Glutamatergic neuron (in vitro differentiated cells): ENCODE measurements at places on chromosomes 3 and 15. TPM values are rescaled to one million over a fixed set of nuclear protein-coding genes. Genes with fewer than 3 reads are reported as not detected.

- H3K27ac ChIP-seq: no peak overlapping the region
- H3K36me3 ChIP-seq: no peaks in the 10 kb centered on the region
- H3K27me3 ChIP-seq: no peaks in the 10 kb centered on the region
- H3K4me1 ChIP-seq: no peaks in the 10 kb centered on the region
- no peak overlapping the region for H3K4me3 ChIP-seq
Measured at GRCh38 chr15:36362509-36362915, 216.9 kb upstream of the CDIN1 start.

The DYNLT2B gene
- 14.8 TPM for total RNA-seq

GRCh38 chr3:37028329-37028728, 35.0 kb downstream of the MLH1 start:
- H3K4me3 ChIP-seq: no peak overlapping the region
- H3K27me3 ChIP-seq: no peaks in the 10 kb centered on the region
- H3K4me1 ChIP-seq: no peaks in the 10 kb centered on the region
- H3K36me3 ChIP-seq: peaks cover 11% of the 10 kb centered on the region

The CCR8 gene
- not detected for total RNA-seq

DNA sequence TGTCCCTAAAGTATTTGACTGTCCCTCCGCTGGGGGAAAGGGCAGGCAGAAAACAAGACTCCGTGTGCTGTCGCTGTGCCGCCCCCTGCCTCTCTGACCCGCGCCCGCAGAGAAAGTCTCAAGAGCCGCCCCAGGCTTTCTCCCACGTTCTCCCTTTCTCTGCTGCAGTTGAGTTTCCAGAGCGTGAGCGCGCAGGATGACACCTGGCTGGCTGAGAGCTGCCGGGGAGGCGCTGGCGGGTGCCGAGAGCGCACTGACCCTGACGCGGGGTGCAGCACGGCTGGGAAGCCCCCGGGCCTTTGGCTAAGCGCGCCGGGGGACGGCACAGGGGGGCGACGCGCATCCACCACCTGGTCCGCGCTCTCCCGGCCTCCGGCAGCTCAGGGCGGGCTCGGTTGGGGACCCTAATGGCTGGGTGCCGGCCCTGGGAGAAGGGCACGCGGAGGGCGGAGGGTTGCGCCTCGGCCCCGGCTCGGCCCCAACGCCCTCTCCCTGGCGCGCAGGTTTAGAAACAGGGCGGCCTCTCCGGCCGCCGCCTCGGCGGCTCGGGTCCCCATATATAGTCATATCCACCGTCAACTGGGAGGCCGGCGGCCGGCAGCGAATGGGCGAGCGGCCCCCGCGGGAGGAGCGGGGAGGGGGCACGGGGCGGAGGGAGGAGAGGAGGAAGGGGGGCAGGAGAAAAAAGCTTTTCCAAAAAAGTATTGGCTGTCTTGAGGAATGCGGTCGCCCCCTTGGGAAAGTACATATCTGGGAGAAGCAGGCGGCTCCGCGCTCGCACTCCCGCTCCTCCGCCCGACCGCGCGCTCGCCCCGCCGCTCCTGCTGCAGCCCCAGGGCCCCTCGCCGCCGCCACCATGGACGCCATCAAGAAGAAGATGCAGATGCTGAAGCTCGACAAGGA, at the start of gene TPM1:
TSS of gene TPM1 (plus strand) at position 774 of the 903 bp plus-strand sequence. CDS start at position 857, 83 bp downstream.
- peaks cover 11% of the 10 kb centered on the region for H3K4me1 ChIP-seq
- peak within 1 kb of the TSS; percentile 89 for H3K4me3 ChIP-seq
- peak; percentile 70 for DNase-seq
- H3K36me3 ChIP-seq: no peaks in the 10 kb centered on the region
- peaks cover 12% of the 10 kb centered on the region for H3K27me3 ChIP-seq

DNA sequence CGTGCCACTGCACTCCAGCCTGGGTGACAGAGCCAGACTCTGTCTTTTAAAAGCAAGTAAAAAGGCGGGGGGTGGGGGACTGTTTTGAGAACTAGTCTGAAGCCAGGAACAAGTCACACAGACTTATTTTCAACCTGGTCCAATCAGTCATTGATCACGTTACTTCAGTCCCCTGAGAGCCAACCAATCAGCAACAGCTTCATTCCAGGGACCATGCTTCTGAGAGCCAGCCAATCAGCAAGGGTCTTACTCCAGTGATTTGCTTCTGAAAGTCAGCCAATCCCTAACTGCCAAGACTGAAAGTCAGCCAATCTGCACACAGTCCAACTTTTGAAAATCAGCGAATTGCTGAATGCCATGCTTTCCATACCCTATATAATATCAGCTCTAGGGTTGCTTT, 48.6 kb upstream of the C15orf39 start:
- H3K27me3 ChIP-seq: no peaks in the 10 kb centered on the region
- H3K36me3 ChIP-seq: peaks cover 18% of the 10 kb centered on the region
- no peak overlapping the region for H3K27ac ChIP-seq
- H3K4me3 ChIP-seq: no peak overlapping the region
- DNase-seq: no peak

DNA sequence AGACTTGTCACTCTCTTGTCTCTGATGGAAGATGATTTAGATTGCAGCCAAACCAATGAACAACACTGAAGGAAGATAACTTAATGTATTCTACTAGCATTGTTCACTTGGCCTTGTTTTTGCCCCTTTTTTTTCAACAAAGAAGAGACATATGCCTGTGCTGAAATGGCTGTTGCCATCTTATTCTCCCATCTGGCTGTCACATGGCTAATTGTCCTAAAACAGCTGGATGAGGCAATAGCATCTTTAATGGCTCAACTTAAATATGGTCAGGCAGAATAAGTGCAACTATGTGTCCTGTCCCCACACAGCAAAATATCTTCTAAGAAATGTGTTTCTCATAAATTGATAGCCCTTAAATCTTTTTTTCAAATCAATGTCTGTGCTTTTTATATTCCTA, 576.9 kb downstream of the TUSC7 start:
- no peak for DNase-seq
- H3K36me3 ChIP-seq: no peaks in the 10 kb centered on the region
- peaks cover 2% of the 10 kb centered on the region for H3K27me3 ChIP-seq
- H3K4me3 ChIP-seq: no peak overlapping the region
- H3K27ac ChIP-seq: peak overlapping the region; percentile 81
- H3K4me1 ChIP-seq: peaks cover 45% of the 10 kb centered on the region

- no peak for DNase-seq
- no peak overlapping the region for H3K4me3 ChIP-seq
- no peak overlapping the region for H3K27ac ChIP-seq
- no peaks in the 10 kb centered on the region for H3K4me1 ChIP-seq
- no peaks in the 10 kb centered on the region for H3K27me3 ChIP-seq
Measured at GRCh38 chr3:113867506-113867905, 28.9 kb downstream of the GRAMD1C start.

DNA sequence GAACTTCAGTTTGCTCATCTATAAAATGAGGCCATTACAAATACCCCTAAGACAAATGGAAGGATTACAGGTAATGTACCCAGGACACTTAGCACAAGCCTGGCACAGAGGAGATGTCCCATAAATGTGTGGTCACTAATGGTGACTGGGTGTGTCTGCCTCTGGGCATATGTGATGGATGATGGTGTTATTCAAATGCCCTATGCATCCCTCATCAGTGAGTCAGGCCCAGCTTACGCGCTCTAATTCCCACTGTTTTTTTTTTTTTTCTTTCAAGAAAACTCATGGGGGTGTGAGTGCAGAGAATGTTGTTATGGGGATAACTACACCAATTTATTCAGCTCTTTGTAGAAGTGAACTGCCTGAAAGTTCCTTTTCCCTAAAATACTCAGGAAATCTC, 23.6 kb upstream of the KIF23 start:
- H3K4me3 ChIP-seq: no peak overlapping the region
- no peaks in the 10 kb centered on the region for H3K36me3 ChIP-seq

- peaks cover 19% of the 10 kb centered on the region for H3K4me1 ChIP-seq
- H3K36me3 ChIP-seq: no peaks in the 10 kb centered on the region
- H3K27me3 ChIP-seq: peaks cover 2% of the 10 kb centered on the region
- no peak for DNase-seq
Measured at GRCh38 chr15:52652984-52653383, 26.2 kb downstream of the ATOSA start.

- no peak for DNase-seq
- peaks cover 26% of the 10 kb centered on the region for H3K4me1 ChIP-seq
- peaks cover 4% of the 10 kb centered on the region for H3K27me3 ChIP-seq
- no peak overlapping the region for H3K27ac ChIP-seq
- H3K4me3 ChIP-seq: no peak overlapping the region
Measured at GRCh38 chr15:87758794-87759418, 497.6 kb downstream of the NTRK3 start.

The TEX55 gene
- not detected for total RNA-seq

DNA sequence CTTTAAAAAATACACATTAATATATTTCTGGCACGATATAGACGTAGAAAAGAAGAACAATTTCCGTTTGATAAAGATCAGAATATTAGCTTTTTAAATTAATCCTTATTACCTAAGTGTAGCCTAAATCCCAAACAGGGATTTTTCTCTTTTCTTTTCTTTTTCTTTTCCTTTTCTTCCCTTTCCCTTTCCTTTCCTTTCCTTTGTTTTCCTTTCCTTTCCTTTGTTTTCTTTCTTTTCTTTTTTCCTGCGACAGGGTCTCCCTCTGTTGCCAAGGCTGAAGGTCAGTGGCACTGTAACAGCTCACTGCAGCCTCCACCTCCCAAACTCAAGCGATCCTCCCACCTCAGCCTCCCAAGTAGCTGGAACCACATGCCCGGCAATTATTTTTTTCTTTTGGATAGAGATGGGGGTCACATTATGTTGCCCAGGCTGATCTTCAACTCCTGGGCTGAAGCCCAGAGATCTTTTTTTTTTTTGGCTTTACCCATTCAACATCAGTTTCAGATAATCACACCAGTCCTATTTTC, 1.8 kb upstream of the USF3 start:
- no peak overlapping the region for H3K27ac ChIP-seq
- H3K36me3 ChIP-seq: no peaks in the 10 kb centered on the region
- H3K27me3 ChIP-seq: peaks cover 2% of the 10 kb centered on the region

The ZNF717 gene
- 4.7 TPM for total RNA-seq

- no peak overlapping the region for H3K4me3 ChIP-seq
- no peak overlapping the region for H3K27ac ChIP-seq
- DNase-seq: no peak
- H3K4me1 ChIP-seq: no peaks in the 10 kb centered on the region
- H3K27me3 ChIP-seq: peaks cover 4% of the 10 kb centered on the region
Measured at GRCh38 chr15:100131321-100132224, 210.2 kb downstream of the ADAMTS17 start.

The CAPN3 gene
- total RNA-seq: 1.8 TPM

The DNASE1L3 gene
- total RNA-seq: 0.96 TPM

DNA sequence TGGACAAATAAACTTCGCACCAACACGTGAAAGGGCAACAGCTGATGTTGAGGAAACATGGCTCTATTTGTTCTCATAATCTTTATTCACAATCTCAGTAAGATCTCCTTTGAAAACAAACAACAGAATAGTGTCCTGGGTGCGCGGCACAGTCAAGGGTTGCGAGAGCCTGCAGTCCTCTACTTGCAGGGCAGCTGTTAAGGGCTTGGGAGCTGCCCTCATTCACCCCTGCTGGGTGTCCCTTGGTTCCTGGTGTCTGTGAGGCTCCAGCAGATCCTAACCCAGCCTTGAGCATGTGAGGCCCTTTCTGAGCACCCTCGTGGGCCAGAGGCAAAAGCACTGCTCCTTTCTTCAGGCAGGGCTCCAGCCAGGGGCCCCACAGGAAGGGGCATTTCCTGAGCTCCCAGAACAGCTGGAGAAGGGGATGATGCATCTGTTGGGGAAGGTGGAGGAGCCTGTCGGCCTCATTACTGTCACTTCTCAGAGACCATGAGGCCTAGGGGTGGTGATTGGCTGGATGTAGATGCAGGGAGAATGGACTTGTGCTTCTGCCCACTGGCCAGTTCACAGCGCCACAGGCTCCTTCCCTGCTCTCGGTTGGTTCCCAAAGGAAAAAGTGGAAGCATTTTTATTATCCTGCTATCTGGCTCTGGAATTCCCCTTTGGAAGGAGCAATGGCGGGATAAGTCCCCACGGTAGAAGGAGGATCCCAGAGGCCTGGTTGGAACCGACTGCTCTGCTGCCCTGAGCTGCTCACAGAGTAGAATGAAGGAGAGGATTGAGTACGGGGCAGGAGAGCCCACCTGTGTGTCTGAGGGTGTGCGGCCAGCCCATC, 51.9 kb upstream of the KLF13 start:
- H3K27me3 ChIP-seq: peaks cover 23% of the 10 kb centered on the region
- peak overlapping the region; percentile 59 for H3K27ac ChIP-seq
- H3K36me3 ChIP-seq: no peaks in the 10 kb centered on the region
- no peak for DNase-seq

DNA sequence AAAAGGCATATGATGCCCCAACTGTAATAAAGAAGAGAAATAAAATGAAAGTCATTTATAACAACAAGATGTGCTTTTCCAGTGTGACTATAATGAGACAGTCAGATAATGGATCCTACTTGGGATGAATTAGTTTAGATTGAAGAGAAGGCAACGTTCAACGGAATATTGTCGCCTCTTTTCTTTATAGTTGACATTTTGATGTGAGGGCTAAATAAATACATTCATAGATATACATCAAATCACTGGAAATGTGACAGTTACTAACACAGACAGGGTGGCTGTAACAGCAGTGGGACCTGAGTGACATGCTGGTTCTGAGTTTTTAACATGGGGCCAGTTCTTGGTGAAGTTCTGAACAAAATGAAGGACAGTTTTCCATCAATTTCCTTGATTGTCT, 61.1 kb upstream of the ATP2B2 start:
- H3K27ac ChIP-seq: no peak overlapping the region
- no peak for DNase-seq

DNA sequence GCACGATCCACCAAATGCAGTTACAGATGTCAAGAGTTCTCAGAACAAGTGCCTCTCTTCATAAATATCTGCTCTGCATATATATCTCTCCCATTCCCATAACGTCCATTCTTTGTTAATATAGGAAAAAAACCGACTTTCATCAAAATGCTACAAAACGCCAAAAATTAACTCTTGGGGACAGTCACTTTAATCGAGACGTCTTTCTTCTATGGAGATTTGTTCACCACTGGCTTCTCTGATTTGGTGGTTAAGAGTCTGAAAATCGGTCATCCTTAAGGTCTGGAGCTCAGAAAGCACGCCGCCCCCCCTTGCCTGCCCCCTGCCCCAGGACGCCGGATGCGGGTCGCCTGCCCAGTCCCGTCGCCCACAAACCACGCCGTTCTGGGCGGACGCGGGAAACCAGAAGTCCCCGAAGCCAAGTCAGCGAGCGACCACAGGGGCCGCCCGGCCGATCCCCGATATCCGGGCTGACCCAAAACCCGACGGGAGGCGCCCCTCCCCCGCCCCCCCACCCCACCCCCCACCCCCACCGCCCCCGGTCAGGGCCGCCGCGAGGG, 252.7 kb downstream of the TJP1 start:
- H3K27me3 ChIP-seq: peaks cover 18% of the 10 kb centered on the region
- H3K4me3 ChIP-seq: peak overlapping the region; percentile 90
- H3K4me1 ChIP-seq: peaks cover 5% of the 10 kb centered on the region

GRCh38 chr3:168249550-168250414, 154.1 kb upstream of the GOLIM4 start:
- peak overlapping the region; percentile 88 for H3K4me3 ChIP-seq
- peak; percentile 92 for DNase-seq
- H3K36me3 ChIP-seq: peaks cover 4% of the 10 kb centered on the region
- H3K27ac ChIP-seq: peak overlapping the region; percentile 73
- H3K27me3 ChIP-seq: peaks cover 14% of the 10 kb centered on the region
- peaks cover 32% of the 10 kb centered on the region for H3K4me1 ChIP-seq

The GRM7 gene
- total RNA-seq: 1.4 TPM

- H3K27me3 ChIP-seq: peaks cover 6% of the 10 kb centered on the region
- no peak overlapping the region for H3K27ac ChIP-seq
- no peak overlapping the region for H3K4me3 ChIP-seq
- H3K4me1 ChIP-seq: peaks cover 24% of the 10 kb centered on the region
- no peak for DNase-seq
Measured at GRCh38 chr3:186923241-186923640, 7.1 kb upstream of the ST6GAL1 start.

GRCh38 chr15:92747047-92747446, 91.5 kb upstream of the FAM174B start:
- H3K27ac ChIP-seq: no peak overlapping the region
- no peak for DNase-seq
- H3K4me1 ChIP-seq: peaks cover 2% of the 10 kb centered on the region
- H3K27me3 ChIP-seq: peaks cover 2% of the 10 kb centered on the region

The FBXO40 gene
- total RNA-seq: not detected
